ENCODE measurements at places on chromosomes 2 and 18.

GRCh38 chr18:59834267-59834666 lies 65.5 kb upstream of the PMAIP1 start:
- DNase-seq, result no peak

DNA sequence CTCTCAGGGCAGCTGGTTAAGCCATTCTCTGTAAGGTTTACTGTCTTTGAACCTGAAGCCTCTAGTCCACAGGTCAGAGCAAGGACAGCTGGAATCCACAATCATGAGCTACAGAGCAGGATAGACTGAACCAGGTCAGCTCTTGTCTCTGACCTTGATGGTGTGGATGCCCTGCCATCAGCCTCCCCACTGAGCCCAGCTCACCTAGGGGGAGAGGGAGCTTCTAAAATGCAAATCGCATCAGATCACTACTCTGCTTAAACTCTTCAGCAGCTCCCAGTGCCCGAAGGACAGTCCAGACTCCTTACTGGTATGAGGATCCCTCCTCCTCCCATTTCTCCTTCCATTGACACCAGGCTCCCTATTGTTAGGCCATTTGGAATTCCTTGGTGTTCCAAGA lies 255.3 kb upstream of the CCDC68 start:
- DNase-seq, result no peak

GRCh38 chr2:45836740-45837139 lies 185.3 kb downstream of the PRKCE start:
- DNase-seq, result no peak

GRCh38 chr2:242063850-242064249 lies 194.3 kb downstream of the RTP5 start:
- no peak for DNase-seq

GRCh38 chr2:150625303-150625702 lies 137.8 kb upstream of the RND3 start:
- no peak for DNase-seq

DNA sequence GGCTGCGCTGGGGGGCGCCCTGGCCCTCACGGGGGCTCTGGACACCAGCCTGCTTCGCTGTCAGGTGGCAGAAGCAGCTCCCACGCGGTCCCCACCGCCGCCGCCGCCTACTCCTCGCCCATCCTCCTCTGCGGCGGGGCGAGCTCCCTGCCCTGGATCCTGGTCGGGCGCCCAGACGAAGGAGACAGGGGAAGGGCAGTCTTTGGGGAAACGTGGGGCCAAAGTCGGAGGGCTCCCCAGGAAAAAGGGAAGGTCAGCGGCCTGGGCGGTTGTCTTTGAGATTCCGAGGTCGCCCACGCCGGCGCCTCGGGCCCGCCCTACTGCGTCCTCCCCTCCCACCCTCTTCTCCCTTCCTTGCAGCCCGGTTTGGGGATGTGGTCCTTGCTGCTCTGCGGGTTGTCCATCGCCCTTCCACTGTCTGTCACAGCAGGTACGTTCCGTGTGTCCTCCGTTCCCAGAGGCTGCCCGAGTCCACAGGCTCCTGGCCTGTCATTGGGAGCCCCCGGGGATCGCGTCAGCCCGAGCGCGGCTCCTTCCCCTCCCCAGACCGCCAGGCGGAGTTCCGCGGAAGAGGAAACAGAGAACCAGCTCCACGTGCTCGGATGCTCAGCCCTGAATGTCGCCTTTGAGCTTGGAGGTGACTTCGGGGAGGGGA lies 800 bp downstream of the IL1RL2 start:
- DNase-seq, result peak; percentile 5

- no peak for DNase-seq
Measured at GRCh38 chr18:21110713-21111345, 784 bp downstream of the ROCK1 start.

- DNase-seq, result no peak
Measured at GRCh38 chr2:197208024-197208423, 102.6 kb downstream of the ANKRD44 start.

DNA sequence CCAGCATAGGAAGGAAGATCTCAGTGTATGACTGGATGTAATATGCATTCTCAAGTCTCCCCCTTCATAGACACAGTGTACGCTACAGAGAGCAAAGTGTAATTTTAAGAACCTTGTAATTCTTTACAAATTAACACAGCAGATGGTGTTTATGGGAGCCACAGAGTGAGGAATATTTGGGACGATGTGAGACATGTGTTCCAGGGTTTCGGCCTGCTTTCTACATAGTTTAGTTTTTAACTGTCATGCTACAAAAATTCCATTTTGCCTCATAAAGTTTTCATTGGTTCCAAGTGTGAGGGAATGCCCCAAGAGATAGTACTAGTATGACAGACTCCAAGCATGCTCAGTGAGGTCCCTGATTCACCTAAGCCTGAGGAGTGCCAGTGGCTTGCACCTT lies 76.2 kb upstream of the LRRTM1 start:
- peak; percentile 33 for DNase-seq

DNA sequence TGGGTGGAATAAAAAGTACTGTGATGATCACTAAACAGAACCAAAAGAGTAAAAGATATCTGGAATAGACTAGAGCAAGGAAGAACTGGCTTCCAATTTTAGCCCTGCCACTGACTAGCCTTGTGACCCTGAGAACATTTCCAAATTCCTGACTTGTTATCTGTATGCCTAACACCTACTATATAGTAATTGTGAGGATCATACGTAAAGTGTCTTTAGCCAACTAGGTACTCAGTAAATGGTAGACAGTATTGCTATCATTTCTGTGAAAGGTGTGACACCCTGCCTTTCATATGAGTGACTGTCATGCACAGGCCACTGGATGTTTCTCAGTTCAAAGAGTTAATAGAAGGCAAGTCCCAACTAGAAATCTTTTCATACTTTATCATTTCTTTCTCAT lies 29.8 kb downstream of the CYTIP start:
- DNase-seq, result no peak

DNA sequence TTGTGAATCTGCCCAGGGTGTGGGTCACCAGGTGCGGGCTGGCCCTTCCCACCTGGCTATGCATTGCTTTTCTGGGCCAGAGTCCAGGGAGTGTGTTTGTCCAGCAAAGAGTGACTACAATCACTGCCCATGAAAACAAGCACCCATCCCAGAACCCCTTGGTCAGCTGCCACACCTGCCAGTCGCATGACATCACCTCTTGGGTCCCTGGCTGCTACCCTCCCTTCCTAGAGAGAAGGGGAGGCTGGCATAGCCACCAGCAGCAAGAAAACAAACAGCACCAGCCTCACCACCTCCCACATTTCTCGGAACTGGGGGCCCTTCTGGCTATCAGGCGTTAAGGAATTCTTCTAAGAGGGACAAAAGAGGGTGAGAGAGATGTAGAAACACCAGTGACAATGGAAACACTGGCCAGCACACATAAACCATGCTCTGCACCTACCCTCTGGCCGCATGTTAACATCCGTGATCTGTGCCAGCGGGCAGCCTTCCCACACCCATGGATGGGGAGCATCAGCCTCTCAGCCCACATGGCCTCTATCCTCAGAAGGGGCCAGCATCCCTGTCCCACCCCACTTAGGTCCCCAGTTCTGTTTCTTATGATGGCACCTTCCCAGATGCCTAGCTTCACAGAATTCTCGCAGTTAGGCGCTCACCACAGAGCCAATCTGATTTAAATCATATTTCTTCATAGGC lies 109.7 kb upstream of the GLI2 start:
- DNase-seq, result no peak

DNA sequence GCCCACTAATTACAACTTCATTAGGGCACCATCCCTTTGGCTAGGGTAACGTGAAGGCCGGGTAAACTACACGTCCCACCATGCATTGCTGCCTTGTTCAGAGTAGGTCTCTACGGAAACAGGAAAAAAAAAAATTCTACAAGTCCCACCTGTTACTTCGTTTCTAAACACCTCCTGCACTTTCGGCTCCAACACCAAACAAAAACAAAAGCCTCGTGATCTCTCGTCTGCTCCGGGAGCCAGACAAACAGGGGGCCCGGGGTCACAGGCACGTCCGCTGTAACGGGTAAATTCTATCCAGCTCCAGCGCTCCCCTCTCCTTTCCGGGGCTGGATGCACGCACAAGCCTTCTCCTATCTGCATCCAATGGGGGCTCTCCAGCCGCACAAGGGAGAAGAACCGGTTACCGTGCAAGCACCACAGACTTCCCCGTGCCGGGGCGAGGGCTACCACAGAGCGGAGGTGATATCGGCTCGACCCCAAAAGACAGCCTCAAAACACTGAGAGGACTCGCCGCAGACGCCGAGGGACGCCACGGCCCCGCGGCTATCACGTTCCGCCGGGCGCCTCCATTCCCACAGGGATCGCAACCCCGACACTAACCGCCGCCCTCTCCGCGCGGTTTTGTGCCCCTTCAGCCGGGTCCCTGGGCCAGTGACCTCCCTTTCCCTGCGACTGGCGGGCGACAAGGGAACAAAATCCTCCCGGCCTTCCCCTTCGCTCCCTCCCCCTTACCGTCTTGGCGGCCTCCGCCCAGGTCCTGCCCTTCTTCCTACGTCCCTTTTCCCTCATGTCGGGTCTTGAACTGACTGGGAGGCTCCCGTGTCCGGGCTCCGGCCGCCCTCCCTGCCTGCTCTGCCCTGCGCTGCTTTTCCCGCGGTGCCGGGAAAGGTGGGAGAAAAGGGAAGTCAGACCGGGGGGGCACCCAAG lies 591 bp downstream of the ASXL2 start:
- peak; percentile 36 for DNase-seq

DNA sequence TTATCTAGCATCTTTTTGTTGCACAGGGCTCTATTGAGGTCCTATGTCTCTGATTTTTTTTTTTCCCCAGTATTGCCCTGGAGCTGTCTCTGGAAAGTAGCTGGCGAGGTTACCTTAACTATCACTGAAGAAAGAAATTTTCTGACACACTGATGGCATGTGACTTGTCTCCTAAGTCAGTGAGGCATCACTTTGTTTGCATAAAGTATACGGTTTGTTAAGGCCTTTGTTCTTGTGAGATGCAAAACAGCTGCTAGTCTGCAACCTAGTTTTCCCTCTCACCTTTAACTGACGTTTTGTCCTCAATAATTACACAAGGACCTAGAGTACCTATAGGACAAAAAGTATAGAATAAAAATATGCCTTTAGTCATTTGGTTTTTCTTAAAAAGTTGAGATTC lies 41.8 kb downstream of the UBXN4 start:
- no peak for DNase-seq

GRCh38 chr2:221429741-221430491 lies 142.2 kb downstream of the EPHA4 start:
- no peak for DNase-seq

DNA sequence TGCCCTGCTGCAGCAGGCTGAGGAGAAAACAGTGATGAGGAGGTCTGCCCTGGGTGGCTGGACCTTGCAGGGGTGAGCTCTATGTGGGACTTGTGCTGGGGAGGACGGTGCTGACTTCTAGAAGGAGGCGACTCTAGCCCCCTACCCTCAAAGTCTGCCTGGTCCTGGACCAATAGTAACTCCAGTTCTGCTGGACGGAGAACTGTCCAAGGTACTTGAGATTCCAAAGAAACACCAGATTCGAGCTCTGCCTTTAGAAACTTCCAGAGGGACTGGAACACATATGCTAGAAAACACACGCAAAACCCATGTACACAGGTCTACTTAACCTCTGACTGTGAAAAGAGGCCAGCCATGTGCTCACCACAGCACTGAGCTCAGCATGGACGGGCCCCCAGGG lies 260.6 kb downstream of the TWIST2 start:
- DNase-seq, result no peak

DNA sequence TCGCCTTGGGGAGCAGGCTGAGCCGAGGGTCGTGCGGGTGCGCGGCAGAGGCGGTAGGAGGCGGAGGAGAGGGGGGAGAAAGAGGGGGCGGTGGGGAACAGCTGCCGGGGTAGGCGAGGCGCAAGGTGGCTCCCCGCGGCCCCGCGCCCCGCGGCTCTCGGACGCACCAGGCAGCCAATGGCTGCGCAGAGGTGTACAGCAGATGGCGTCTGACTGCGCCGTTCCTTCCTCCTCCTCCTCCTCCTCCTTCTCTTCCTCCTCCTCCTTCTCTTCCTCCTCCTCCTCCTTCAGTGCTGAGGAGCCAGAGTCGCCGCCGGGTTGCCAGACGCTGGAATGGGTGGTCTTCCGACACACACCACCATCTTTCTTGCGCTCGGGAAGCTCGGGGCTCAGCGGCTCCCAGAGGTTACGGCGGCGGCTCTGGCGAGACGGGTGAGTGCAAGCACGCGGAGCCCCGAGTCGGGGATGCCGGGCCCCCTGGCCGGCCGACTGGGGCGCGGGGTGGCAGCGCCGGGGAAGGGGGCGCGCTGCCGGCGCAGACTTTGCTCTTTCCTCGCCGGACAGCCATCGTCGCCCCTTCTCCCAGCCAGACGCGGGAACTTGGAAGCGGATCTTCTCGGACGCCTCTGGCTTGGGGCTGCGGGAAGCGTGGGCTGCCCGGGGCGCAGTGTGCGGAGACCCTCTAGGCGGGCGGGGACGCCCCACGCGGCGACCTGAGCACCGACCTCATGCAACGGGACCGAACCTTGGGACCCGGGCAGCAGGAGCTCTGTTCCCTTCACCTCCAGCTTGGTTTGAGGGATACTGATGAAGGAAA lies at the start of gene THSD7B:
THSD7B (plus strand) TSS at position 290 of the 817 bp plus-strand sequence. CDS start 116,634 bp downstream, outside the sequence.
- DNase-seq, result no peak

DNA sequence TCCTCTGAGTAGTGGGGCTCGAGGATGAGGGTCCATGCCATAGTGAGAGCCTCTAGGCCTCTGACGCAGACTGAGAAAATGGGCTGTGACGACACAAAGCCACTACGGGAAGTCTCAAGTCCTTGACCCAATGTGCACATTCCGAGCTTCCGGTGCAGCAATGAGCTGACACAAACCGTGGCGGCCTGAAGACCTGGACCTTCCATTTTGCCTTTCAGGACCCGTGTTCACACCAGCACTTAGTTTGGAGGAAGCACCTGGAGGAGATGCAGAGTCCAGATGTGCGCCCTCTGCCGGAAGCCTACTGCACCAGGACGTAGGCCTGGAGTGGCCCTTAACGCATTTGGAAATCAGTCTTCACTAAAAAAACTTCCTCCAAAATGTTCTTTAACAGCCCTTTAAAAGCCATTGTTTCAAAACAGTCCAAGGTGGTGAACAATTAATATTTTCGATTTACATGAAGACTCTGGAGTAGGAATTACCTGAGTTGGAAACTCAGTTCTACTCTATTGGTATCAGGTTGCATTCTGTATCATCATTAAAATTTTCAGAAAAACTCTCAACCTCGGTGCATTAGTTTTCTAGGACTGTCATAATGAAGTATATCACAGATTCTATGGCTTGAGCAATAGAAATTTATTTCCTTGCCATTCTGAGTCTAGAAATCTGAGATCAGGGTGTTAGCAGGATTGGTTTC lies 33.9 kb downstream of the BMP10 start:
- DNase-seq, result no peak

GRCh38 chr2:158191076-158191895 lies 89.6 kb downstream of the UPP2 start:
- no peak for DNase-seq

DNA sequence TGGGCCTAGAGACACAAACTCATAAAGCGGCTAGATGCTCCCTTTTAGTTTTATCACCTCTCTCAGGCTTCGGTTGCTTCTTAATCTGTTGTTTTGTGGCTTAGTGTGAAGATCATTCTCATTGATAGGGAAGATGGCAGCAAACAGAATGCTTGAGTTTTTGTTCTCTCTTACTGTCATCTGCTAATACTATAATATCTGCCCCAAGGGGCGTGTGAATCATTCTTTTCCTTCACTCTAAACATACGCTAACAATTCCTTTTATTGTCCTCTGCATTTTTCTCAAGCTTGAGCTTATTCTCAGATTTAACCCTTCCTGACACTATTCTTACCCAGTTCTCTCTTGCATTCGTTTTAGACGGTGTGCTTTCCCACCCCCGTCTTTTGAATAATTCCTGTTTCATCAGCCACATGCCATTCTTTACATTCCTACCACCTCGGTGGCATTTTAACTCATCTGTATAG lies 323.9 kb upstream of the NRP2 start:
- DNase-seq, result no peak

GRCh38 chr2:32925283-32925815 lies 21.4 kb upstream of the LTBP1 start:
- DNase-seq, result no peak

GRCh38 chr2:14180333-14180732 lies 452.2 kb upstream of the LRATD1 start:
- no peak for DNase-seq
